Hippocampal formation (tissue), 2 donors: ENCODE measurements at places on chromosomes 12 and 14.

DNA sequence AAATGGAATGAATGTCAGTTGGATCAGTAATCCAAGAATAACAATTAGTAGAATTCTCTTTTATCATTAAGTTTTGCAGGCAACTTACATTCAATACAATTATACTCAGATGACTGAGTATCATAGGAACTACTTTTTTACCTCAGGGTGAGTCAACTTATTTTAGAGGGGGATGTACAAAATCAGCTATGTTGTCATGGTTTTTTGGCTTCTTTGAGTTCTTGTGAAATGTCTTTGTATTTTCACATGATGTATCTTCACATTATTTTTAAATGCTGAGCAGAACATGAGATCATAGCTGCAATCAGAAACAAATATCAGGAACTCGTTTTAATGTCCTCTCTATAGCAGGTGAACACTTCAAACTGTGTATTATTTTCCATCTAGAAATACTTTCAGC, 65.3 kb upstream of the PTPRR start:
- DNase-seq: no peak

- no peak for DNase-seq
These were observed 71.4 kb upstream of the SRSF5 start for GRCh38 chr14:69695322-69696203.

- no peak for DNase-seq
These were observed 30.6 kb upstream of the PTPRQ start for GRCh38 chr12:80413462-80413861.

DNA sequence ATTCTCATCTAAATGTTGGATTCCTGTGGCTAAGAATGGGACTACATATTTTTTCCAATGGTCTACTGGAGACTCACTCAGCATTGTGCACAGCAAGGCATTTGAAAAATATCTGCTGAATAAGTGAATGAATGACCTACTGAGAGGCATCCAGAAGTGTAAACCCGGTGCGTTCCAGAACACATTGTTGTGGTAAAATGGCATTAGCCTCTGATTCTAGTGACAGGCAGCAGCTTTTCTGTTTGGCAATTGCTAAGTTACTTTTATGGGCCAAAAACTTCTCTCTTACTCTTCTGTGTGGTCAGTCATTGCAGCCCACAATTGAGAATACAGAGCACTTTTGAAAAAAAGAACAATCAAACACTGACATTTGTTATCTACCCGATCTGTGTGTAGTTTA, 36.5 kb downstream of the WIF1 start:
- DNase-seq: no peak

GRCh38 chr12:47080725-47081502, 1.2 kb upstream of the AMIGO2 start:
- DNase-seq: no peak

- DNase-seq: no peak
These were observed 133.5 kb downstream of the FOXN3 start for GRCh38 chr14:89283327-89284060.

DNA sequence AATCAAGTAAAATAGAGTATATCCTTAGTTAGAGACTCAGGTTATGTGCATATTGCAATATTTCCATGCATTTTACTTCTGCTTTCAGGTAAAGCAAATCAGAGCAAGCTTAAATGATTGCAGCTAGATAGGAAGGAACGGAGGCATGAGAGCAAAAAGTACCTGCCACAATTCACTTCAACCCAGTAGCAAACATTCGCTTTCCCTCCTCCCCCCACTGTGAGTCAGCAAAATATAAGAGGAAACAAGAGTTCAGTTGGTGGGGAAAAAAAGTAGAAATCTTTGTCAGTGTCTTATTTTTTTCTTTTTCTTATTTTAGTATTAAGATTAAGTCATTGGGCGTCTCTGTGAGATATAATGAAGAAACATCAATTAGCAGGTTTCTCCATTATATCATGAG, 475.4 kb downstream of the NPAS3 start:
- DNase-seq: no peak

DNA sequence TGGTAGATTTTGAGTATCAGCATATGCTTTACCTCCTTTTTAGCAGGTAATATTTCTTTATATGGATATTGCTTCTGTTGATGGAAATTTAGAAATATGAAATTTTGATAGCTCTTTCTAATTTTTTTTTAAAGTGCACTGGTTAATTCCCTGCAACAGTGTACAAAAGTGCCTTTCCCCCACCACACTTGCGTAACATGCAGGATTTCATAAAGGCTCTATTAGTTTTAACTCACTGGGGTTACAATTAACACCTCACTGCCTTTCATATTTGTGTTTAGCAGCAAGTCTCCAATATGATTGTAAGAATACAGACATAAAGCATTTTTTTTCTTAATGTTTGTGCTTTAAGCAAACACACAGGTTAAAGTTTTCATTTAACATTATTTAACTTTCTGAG, 25.6 kb downstream of the MNAT1 start:
- DNase-seq: no peak

DNA sequence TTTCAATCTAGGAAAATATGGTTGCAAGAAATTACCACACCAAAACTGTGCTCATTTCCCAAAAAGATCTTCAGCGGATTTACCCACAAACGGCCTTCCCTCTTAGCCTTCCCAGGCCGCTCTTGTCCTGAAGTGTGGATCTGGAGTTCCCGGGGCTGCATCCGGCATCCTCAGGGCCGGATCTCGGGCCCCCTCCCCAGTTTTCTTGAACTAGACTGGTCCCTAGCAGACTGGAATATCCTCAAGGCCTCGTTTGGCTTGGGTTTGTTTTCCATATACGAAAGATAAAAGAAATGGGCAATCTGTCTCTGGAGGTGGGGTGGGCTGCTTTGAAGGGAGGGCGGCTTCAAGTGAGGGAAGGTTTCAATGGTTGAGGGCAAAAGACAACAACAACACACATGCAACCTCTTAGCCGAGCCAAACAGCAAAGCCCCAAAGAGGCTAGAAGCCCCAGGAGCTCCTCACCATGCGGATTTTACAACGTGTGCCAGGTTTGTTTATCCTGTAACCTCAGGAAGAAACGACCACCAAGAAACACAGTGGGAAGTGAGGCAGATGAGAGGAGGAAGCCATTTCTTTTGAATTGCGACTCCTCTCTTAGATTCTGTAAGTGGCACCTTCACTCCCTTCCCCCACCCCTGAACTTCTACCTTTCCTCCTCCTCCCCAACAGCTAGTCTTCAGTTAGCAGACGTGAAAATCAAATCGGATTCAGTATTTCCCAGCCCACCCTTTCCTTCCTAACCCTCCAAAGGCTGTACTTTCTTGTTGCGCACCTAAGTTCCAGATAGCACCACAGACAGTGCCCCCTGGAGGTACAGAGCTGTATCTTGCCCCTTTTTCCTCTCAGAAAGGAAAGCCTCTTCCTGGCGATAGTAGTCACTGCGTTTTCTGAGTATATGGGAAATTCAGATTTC, 2.6 kb downstream of the MYF6 start:
- no peak for DNase-seq

GRCh38 chr12:28034271-28034670, 61.7 kb upstream of the PTHLH start:
- DNase-seq: no peak

DNA sequence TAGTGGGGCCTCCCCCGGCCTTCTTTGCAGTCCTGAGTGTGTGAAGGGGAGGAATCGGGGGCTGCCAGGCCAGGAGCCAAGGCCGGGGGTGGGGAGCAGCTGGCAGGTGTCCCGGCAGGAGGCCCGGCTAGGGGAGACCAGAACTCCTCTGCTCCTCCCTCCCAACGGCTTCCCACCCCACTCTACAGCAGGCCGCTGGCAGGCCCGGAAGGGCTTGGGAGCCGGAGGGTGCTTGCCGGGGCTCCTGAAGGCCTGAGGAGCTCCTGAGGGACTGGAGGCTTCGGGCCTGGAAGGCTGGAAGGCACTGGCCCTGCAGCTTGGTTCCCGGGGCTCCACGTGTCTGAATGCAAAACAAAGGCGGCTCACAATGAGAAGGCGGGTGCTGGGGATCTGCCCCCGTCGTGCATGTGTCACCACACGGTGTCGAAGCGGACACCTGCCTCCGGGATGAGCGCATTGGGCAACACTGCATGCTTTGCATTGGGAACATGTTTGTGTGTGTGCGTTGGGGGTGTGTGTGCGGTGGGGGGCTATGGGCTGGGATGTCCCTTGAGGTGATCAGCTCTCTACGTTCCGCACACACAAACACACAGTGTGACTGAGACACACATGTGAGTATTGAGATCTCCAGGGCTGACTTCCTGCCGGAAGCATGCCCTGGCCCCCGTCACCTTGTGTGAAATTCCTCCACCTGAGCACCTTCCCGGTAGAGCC, 30.9 kb upstream of the ANKRD9 start:
- DNase-seq: no peak

DNA sequence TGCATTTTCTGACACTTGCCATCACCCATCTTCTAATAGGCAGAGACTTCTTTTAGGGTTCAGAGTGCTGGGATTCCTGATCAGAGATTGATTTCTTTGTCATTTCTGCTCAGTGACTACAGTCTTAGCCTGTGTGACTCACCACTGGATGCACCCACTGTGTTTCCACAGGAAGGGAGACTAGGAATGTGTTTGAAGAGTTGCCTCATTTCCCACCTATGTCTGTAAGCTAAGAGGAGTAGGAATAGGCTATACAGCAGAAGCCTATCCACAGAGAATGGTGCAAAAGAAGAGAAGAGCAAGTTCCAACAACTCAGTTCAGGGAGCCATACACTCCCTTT, 60.2 kb upstream of the ACTN1 start:
- no peak for DNase-seq

DNA sequence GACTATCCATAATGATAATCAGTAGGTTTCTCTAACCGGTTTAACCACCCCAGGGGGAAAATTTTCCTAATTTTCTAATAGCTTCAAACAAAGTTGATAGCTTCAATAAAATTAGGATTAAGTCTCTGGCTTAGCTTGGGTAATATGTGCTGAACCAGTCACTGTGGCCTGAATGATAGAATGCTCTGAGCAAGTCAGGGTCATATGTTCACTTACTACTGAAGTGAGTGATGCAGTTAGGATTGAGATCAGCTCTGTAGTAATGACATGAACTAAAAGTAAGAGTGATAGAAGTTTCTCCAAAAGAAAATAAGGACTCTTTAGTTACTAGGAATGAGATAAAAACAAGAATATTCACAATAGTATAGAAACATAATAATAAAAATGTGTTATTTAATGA, 32.6 kb downstream of the ETNK1 start:
- no peak for DNase-seq

GRCh38 chr14:80304125-80304766, 92.9 kb upstream of the DIO2 start:
- no peak for DNase-seq
